ENCODE measurements at places on chromosomes 1 and 21.

- DNase-seq: no peak
These were observed 22.1 kb upstream of the FMOD start for GRCh38 chr1:203373002-203373401.

GRCh38 chr1:218171302-218171893 is 113.7 kb upstream of the RRP15 start:
- DNase-seq: no peak

DNA sequence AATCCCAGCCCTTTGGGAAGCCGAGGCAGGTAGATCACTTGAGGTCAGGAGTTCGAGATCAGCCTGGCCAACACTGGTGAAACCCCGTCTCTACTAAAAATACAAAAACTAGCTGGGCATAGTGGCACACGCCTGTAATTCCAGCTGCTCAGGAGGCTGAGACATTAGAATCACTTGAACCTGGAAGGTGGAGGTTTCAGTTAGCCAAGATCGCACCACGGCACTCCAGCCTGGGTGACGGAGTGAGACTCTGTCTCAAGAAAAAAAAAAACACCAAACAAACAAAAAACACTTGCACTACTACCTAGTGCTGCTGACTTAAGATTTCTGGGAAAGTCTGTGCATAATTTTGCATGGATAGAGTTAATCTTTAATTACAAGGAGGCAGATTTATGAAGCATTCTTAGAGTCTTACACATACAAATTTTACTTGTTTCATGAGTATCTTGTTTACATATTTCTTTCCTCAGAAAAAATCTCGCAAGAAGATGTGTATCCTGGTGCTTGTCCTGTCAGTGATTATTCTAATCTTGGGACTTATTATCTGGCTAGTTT is 8.7 kb upstream of the PPP1R8 start:
- no peak for DNase-seq

DNA sequence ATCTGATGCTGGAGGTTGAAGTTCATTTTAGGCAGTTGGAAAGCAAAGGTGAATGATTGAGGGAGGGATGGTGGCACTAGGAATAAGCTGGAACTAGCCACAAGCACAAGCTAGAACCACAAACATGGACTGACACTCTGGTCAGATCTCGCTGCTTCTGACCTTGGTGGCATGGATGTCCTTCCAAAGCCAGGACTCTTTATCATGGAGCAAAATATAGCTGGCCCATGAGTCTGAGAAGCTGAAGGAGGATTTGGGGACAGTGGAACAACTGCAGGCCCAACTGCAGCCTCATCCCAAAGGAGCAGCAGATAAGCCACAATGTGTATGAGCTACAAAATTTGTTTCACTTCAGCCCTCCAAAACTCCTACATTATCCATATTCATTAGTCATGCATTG is 35.5 kb downstream of the SRSF11 start:
- DNase-seq: no peak

DNA sequence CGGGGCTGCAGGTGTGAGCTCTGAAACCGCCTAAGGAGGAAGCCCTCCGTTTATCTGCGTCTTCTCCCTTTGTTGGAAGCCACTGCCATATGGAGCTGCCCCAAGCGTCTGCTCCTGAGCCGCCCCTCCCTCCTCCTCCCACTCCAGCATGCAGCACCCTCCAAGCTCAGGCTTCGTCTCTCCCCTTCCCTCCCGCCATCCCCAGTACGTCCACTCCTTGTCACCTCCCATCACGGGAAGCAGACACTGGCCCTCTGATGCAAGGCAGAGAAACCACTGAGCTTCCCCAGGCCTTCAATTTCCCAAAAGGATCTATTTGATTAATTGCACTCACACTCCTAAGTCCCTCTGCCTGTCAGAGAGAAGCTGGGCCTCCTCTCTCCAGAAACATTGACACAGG is 52.5 kb downstream of the NFASC start:
- no peak for DNase-seq

DNA sequence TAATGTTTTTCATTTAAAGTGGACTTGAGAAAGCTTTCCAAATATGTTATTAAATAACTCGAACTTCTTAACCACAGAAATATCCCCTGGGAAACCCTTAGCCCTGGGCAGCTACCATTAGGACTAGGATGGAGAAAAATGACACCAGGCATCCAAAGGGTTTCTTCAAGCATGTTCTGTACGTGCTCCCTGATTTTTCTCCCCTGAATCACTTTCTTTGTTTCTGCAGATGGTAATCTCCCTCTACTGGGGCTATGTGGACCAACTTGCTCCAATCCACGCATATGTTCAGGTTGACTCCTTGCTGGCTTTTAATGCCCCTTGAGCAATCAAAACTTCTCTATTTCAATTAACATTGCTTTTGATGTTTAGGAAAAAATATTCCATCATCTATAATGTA is 312.7 kb upstream of the C1orf87 start:
- no peak for DNase-seq

GRCh38 chr1:39398278-39399021 is 93.0 kb upstream of the BMP8A start:
- DNase-seq: peak; percentile 76

DNA sequence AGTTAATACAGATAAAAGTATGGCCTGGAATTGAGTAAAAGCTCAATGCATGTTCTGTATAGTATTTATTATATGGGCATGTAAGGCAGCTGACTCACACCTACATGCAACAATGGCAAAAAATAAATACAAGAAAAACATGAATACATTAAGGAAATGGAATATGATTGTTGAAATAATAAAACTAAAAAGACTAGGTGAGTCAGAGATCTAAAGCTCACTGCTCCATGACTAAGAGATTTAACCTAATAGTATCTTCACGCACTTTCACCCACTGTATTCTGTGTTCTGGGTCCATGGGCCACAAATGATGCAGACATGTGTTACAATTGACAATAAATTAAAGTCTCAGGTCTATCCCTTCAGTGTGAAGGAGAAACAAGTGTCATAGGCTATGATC is 607.0 kb downstream of the AGBL4 start:
- no peak for DNase-seq

GRCh38 chr1:241848686-241849344 is 811 bp downstream of the EXO1 start:
- DNase-seq: no peak

- DNase-seq: peak; percentile 45
These were observed 30.6 kb downstream of the SYT6 start for GRCh38 chr1:114122941-114123618.

GRCh38 chr1:90100566-90100965 is 105.7 kb downstream of the ZNF326 start:
- no peak for DNase-seq

DNA sequence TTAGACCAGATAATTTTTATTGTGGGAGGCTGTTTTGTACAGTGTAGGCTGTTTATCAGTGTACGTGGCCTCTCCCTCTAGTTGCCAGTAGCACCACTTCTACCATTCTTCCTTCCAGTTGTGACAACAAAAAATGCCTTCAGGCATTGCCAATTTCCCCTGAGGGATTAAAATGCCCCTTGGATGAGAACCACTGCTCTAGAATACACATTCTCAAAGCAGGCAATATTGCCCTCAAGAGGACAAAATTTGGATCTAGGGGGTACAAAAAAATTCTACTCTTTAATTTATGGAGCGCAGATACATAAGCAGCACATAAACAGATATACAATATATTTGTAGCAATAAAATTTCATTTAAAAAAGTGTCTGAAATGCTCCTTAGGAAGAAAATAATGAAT is 674.6 kb downstream of the PTPRC start:
- no peak for DNase-seq

- no peak for DNase-seq
These were observed 51.6 kb downstream of the RNF187 start for GRCh38 chr1:228538831-228539230.

- DNase-seq: peak; percentile 4
These were observed 28.1 kb downstream of the RABIF start for GRCh38 chr1:202860744-202861419.

DNA sequence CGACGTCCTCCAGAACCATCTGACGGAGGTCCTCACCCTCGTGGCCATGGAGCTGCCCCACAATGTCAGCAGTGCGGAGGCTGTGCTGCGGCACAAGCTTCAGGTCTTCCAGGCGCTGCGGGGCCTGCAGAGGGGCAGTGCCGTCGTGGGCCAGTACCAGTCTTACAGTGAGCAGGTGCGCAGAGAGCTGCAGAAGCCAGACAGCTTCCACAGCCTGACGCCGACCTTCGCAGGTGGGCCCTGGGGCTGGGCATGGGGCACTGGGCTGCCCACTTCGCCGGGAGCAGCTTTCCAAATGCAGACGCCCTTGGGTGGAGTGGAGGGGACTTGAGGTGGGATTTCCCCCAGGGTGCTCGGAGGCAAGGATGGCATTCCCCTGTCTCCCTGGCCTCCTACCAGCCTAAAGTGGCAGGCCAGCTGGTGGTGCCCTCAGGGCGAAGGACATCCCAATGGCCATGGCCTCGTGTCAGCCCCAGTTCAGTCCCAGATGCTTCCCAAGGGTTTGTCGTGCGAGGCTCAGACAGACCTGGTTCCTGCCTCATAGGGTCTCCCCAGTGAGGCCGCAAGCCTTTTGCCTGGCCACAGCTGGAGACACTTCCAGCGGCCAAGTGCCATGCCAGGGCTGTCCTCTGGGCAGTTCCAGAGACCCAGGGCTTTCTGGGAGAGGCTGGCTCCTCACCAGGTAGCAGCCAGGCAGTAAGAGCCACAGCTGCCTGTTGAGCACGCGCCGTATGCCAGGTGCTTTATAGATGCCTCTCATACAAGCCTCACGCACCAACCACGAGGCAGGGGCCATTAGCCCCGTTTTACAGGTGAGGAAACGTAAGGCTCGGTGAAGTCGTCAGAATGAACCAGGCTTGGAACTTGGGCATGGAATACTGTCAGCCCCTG is 27.8 kb downstream of the H6PD start:
- no peak for DNase-seq

- peak; percentile 57 for DNase-seq
These were observed 33.7 kb downstream of the GLUL start for GRCh38 chr1:182357913-182358312.

- peak; percentile 61 for DNase-seq
These were observed 4.9 kb downstream of the RNF223 start for GRCh38 chr1:1069056-1069710.

GRCh38 chr1:180257028-180257386 is 26.9 kb downstream of the LHX4 start:
- DNase-seq: no peak

DNA sequence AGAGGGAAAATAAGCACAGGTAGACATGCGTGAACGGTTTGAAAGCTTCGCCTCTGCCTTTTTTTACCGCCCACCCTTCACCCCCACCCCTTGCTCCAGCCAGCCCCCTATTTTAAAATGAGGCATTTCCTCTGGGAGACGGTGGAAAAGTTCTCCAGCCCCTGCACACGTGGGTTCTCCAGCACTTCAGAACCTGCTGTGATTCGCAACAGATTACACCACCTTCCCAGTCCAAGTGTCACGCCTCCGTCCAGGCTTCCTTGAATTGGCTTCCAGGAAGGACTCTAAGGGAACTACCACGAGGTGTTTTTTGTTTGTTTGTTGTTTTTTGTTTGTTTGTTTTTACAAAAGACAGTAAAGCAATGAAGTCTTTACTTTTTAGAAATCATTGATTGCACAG is 2.6 kb downstream of the LRRC7 start:
- DNase-seq: peak; percentile 32

DNA sequence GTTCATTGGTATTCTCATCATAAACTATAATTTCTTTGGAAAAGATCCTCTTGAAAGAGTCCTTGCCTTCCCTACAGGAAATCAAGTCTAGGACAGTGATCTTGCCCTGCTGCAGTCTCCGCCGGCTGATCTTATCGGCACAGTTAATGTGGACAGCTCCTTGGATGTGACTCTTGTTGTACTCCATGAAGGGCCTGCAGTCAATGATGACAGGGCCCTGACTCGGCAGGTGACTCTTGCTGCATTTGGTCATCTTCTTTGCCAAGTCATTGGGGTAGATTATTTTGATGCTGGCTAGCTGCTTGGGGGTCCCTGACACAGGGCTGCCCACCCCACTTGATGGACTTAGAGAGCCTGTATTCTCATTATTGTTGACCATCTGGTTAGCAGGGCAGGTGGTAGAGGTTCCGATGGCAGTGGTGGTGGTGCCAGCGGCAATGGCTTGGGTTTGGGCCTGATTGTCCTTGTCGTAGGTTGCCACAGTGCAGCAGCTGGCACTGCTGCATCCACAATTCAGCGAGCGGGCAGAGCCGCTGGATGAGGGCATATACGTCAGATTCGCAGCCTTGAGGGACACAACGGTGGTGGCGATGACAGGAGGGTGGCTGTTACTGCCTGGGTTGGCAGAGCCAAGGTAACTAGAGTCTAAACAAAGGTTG is 2.7 kb downstream of the DUSP10 start:
- DNase-seq: no peak

DNA sequence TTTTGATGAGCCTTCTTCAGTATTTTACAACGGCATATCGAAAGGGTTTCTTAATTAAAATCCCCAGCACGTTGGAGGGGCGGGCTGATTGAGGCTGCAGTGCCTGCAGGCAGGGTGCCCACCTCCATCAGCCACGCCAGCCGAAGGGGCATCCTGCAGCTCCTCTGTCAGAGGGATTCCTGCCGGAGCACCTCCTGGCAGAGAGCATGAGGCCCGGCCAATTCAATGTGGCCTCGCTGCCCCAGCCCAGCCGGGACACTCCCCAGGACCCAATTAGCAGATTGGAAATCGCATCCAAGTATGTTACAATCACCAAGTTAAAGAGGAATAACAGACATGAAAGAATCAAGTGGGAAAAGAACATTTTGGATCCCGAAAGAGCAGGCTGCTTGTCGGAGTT is 216.6 kb downstream of the ST6GALNAC3 start:
- DNase-seq: no peak

- no peak for DNase-seq
These were observed 186.4 kb downstream of the CAMTA1 start for GRCh38 chr1:6971699-6972098.

- no peak for DNase-seq
These were observed 9.1 kb upstream of the TAGLN2 start for GRCh38 chr1:159934136-159935039.

DNA sequence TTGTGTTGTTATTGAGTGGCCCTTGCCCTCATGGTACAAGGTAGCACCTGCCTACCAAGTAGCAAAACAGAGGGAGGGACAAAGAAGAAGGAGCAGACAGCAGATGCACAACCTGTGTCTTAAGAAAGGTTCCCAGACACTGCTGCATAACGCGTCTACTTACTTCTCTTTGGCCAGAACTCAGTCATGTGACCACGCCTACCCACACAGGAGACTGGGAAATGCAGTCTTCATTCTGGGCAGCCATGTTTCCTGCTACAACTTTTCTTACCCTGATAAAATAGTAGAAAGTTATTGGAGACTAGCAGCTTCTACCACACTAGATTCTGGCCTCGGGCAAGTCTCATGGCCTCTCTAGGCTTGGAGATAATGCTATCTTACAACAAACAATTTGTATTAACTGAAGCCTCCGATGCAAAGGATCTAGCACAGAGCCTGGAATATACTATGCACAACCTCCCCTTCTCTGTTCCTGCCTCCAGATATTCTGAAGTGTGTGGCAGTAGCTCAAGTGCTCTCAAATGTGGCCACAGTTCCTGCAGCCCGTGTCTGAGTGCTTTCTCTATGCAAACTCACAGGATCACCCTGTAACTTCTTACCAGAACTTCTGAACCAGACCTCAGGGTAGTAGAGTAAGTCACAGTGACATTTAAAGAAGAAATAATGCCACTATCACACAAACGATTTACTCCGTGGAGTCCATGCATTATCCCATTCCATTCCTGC is 34.1 kb upstream of the BTG2 start:
- DNase-seq: peak; percentile 66
